Right forelimb (tissue), 1 donor: ENCODE measurements at places on chromosomes 16 and 17.

- DNase-seq, result no peak
Measured at GRCh38 chr17:73493956-73494926, 150.0 kb downstream of the SDK2 start.

- DNase-seq, result no peak
Measured at GRCh38 chr17:78022425-78022824, 63.9 kb downstream of the TNRC6C start.

DNA sequence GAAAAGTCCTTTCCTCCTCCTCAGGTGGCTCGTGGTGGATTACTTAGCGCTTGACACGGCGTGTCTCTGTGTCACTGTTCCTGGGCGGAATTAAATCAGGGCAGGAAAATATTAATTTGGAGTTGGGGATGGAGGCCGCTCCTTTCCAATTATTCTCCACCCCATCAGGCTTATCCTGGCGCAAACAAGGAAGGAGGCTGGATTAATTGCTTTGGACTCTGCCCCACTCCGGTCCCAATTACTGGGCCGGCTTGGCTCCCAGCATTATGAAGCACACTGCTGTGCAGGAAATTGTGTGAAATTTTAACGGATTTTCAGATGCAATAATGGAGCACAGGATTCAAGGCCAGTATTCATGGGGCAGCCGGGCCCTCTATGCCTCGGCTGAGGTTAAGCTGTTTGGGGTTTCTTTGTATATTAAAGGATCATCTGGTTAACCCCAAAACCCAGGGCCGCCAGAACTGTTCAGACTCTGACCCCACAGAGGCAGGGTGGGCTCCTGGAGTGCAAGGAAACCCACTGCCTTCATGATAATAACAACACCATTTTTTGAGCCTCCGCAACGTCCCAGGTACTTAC, 87.8 kb downstream of the MRM1 start:
- no peak for DNase-seq

DNA sequence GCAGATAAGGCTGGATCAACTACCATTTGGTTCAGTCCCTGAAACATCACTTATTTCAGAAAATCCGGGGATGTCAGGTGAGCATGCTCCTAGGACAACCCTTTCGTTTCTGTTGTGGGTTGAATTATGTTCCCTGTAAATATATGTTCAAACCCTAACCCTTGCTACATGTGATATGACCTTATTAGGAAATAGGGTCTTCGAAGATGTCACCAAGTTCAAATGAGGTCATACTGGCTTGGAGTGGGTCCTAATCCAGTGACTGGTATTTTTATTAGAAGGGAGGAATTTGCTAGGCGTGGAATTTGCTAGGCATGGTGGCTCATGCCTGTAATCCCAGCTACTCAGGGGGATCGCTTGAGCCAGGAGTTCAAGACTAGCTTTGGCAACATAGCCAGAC, 21.3 kb downstream of the SNX20 start:
- no peak for DNase-seq

DNA sequence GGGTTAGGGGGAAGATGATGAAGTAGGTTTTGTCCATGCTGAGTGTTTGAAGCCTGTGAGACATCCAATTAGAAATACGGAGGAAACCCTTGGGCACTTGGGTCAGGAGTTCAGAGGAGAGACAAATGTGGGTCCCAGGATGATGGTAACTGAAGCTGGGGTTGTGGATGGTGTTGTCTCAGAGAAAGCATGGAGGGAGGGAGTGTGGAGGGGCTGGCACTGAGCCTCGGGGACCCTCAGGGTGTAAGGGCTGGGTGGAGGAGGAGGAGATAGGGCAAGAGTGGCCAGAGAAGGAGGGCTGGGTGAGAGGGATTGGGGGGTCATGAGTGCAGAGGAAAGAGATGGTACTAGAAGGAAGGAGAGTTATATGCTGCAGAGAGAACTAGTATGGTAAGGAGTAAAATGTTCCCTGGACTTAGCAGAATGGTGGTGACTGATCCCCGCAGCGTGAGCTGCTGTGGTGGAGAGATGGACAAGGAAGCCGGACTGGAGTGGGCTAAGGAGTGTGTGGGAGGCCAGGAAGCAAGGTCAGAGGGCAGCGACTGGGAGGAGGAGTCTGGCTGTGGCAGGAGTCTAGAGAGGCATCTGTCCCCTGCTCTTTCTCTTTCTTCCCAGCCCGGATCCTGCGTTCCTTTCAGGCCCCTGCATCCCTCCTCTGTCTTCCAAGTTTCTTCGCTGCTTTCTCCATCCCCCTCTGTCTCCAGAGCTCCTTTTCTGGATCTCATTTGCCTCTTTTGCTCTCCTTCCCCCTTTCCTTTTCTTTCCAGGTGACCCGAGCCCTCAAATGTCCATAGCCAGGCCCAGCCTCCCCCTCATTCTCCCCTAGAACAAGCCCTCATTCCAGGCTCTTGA, 3.9 kb upstream of the COL1A1 start:
- DNase-seq, result peak; percentile 45

DNA sequence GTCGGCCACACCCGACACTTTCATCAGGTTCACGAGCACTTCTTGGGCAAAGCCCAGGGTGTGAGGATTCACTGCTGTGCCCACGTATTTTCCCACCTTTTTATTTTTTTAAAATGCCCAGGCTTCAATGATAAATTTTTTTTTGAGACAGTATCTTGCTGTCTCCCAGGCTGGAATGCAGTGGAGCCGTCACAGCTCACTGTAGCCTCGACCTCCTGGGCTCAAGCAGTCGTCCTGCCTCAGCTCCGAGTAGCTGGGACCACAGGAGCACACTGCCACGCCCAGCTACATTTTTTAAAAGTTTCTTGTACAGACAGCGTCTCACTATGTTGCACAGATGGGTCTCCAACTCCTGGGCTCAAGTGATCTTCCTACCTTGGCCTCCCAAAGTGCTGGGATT, 17.8 kb downstream of the UTS2R start:
- DNase-seq, result no peak

DNA sequence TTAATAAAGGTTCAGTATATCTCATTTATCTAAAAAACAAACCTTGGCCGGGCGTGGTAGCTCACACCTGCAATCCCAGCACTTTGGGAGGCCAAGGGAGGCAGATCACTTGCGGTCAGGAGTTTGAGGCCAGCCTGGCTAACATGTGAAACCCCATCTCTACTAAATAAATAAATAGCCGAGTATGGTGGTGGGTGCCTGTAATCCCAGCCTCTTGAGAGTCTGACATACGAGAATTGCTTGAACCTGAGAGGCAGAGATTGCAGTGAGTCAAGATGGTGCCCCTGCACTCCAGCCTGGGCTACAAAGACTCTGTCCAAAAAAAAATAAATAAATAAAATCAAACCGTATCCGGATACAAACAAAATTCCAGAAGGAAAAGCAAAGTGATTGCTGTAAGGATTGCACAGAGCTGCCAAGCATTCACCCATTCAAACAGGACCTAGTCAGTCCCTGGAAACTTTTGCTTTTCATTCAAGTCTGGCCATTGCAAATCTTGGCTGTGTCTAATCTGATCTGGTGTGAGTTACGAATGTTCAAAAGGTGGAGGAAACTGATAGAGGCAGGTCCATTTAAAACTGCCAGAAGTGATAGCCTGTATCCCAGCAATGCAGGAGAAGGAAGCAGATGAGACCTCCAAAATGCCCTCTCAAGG, 102.5 kb upstream of the CLEC3A start:
- DNase-seq, result no peak

- no peak for DNase-seq
Measured at GRCh38 chr17:71409137-71409536, 711.7 kb upstream of the SOX9 start.

DNA sequence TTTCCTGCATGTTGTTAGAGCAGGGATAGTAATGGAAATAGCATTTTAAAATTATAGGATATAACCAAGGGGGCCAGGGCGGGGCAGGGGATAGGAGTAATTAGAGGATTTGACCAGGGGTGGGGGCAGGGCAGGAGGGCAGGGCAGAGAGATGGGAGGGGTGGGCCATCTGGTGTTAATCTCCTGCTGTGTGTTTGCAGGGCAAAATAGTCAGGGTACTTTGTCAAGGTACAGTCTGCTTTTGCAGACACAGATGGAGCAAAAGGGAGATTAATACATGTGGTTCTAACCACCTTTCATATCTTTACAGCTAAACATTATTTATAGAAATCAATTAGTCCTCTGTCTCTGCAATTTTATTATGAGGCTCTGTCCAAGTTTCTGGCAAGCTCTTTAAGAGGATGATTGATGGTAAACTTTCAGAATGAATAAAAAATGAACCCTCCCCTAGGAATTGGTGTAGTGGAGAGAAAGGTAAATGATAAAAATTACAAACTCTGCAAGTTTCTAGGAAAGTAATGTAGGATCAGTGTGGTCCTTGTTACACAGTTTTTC, 6.6 kb downstream of the ANKFN1 start:
- DNase-seq, result no peak

- DNase-seq, result no peak
Measured at GRCh38 chr16:81626181-81626674, 152.9 kb upstream of the PLCG2 start.

- DNase-seq, result no peak
Measured at GRCh38 chr17:2398182-2398581, 2.7 kb downstream of the MNT start.

- peak; percentile 72 for DNase-seq
Measured at GRCh38 chr17:42531455-42532354, 4.3 kb upstream of the NAGLU start.

DNA sequence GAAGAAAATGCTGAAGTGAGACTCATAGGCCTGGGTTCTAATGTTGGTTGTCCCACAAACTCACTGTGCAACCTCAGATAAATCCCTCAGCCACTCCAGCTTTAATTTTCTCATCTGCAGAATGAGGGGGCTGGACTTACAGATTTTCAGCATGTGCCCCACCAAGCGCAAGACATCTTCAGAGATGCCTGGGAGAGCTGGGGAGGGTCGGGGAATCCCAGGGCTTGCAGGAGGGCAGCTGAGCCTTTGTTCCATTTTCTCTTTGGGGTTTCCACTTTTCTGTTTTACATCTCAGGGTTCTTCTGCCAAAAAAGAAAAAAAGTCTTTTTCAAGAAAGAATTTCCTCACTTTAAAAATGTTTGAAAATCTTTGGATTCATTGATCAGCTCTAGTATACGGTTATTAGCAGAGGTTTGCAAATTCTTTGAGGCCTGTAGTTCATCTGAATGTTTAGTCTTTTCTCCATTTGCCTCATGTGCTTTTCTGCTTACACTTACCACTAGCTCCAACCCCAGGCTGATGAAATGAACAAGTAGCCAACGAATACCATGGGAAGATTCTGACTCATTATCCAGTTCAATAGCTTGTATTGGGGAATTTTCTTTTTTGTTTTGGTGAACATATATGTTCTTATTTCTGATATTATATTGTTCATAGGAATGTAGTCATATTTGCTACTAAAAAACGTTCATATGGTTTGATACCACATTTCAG, 56.4 kb downstream of the CHD9 start:
- no peak for DNase-seq
